Stimulated activated CD8-positive, alpha-beta memory T cell treated with anti-CD3 and anti-CD28 coated beads, Interleukin-7, amount 100 ng/mL, for 1 hour (primary cell): ENCODE measurements at places on chromosomes 11 and 22.

DNA sequence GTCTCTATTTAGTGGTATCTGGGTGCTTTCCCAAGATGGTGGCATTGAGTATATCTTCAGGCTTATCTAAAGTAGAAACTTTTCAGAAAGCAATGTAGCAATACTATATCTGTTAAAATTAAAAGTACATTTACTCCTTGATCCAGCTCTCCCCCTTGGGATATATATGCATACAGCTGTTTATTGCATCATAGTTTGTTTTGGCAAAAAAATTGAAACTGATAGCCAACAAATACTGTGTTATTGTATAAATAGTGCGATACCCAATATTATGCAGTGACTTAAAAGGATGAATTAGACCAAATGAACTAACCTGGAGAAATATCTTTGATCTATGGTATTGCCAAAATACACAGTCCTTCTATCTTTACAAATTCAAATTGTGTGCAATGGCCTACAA is 8.4 kb upstream of the OR10A3 start:
- no peak for DNase-seq

DNA sequence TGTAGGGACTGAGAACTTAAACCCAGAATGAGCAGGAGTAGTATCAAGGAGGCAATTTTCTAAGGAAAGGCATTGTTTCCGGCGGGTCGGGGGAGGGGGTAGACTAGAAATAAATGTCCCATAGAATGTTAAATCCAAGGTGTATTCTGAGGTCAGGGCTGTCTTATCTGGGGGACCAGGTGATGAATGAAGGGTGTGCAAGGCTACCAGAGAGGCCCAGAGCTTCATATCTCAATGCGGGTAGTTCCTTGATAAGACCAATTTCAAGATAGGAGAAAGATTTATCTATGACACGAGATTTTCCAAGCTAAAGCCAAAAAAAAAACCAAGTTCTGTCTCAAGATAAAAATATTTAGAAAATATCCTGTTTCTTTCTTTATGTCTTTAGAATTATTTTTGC is 8.3 kb upstream of the RCE1 start:
- no peak for DNase-seq

DNA sequence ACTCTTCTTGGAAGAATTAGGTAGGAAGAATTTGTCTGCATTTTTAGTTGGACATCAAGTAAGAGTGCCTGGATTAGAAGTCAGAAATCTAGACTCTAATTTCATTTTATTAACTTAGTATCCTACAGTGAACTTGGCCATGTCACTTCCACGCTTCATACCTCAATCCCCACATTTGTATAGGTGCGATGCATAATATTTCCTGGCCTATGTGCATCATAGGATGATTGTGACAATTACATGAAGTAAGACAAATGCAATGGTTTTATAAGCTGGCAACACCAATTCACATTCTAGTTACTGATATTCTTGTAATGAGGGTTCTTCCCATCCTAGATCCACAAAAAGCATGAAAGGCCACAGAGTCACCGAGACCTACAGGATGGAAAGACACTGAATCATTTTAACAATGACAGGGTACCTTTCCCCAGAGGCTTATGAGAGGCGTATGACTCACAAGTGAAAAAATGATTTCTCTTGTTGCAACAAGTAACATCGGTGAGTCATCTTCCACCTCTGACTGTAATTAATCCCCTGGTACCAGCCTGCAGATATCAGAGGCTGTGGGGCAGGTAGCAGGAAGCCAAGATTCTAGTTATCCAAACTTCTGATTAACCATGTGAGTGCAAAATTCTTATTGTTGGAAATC is 56.0 kb upstream of the OR5AK2 start:
- DNase-seq = no peak

DNA sequence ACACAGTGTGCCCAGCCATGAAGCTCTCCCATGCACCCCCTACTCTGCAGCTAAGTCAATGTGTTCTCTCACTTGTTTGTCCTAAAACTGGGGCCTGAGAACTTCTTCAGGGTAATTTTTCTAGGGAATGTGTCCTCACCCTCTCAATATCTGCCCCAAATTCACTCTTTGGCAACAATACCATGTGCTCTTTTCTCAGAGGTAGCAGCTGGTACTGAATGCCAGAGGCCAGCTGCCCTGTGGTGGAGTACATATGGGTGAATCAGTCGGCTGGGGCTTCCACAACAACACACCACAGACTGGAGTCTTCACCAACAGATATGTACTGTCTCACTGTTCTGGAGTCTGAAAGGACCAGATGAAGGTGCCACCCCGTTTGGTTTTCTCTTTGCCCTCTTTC is 97.7 kb upstream of the TOP3B start:
- DNase-seq = no peak

DNA sequence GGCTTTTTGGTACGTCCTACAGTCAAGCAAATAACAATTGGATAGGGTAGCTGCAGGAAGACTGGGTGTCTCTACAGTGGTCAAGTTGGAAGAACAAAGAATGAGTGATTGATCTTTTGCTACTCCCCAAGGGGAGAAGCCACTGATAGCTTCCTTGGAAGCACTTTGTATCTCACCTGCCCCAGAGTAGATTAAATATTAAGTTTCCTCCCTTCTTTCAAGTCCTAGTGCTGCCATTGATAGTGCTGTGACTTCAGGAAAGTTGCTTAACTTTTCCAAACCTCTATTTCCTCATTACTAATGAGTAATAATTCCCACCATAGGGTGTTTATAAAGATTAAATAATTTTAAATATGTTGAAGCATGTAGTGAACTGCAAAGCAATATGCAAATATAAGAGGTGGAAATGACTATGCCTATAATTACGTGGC is 35.6 kb upstream of the EHF start:
- DNase-seq = no peak

GRCh38 chr11:35523331-35523768 is 2.1 kb downstream of the PAMR1 start:
- DNase-seq = no peak
